ENCODE measurements at places on chromosomes 3 and 15.
A peak's percentile ranks its signal among the peaks of the same experiment; 100 is the strongest.

- DNase-seq = no peak
These were observed 1026.7 kb downstream of the EPHA3 start for GRCh38 chr3:90134090-90134489.

DNA sequence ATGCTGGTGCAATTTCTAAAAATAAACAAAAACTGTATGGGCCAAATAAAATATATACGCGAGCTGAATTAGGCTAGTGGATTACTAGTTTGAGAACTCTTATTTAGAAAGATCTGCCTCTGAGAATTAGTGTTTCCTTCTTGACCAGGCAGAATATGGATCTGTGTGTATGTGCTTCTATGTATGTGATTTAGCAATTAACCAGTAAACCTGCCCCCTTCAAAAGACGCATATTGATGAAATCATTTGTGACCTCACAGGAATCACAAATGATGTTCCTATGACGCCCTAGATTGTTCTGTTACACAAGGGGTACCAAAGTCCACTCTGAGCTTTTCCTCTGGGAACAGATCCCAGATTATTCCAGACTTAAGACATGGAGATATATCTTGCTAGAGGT lies at the start of gene TUSC7:
Gene TUSC7 (plus strand): TSS at position 301 of the 400 bp plus-strand sequence.
- no peak for DNase-seq

GRCh38 chr3:157493627-157494550 lies 9.3 kb downstream of the VEPH1 start:
- DNase-seq = peak; percentile 39

DNA sequence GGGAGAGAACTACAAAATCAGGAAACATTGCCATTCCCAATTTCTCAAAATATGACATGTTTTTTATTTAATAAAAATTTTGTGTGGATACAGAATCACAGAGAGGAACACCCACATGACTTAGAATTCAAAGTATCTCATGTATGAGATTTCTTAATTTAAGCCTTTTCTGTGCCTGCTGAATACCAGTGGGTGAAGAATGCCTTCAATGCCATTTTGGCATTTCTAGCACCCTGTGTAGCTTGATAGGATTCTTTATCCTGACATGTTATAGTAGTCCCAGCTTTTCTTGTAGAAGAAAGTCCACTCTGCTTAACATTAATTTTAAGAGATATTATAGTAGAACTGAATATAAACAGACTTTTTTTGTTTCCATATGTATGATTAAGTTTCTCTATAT lies 3.1 kb upstream of the SLMAP start:
- DNase-seq = no peak

DNA sequence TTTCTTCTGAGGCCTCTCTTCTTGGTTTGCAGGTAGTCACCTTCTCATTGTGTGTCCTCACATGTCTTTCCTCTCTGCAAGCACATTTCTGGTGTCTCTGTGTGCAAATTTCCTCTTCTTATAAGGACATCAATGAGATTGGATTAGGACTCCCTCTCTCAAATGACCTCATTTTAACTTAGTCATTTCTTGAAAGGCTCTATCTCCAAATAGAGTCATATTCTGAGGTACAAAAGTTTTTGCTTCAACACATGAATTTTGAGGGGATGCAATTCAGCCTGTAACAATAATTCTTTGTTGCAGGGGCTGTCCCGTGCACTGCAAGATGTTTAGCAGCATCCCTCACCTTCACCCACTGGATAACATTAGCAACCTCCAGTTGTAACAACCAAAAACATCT lies 115.0 kb upstream of the DCBLD2 start:
- DNase-seq = no peak
